Ecto neural progenitor cell (in vitro differentiated cells): ENCODE measurements at places on chromosomes 5 and 9.

- no peak for DNase-seq
These were observed 674 bp upstream of the TNFSF15 start for GRCh38 chr9:114806526-114806900.

- DNase-seq = no peak
These were observed 28.1 kb downstream of the SOX30 start for GRCh38 chr5:157624144-157624543.

DNA sequence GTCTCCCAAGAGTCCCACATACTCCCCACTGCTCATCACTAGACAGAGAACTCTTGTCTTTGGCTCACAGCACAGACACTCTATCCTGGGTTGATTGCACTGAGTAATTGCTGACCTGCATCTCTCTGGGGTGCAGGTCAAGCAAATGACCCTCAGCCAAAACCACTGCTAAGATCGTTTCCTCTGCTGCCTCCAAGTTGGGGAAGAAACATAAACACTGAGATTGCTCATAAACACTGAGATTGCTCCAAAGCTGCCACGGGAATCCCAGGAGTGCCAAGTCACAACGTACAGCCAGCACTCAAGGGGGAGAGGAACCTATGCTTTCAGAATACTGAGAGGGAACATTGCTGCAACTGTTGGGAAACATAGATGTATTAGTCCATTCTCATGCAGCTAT is 1402.1 kb upstream of the ACO1 start:
- no peak for DNase-seq

GRCh38 chr5:45410304-45410995 is 285.7 kb downstream of the HCN1 start:
- no peak for DNase-seq

GRCh38 chr9:86253577-86253976 is 5.9 kb downstream of the C9orf153 start:
- DNase-seq = no peak

GRCh38 chr5:118459490-118459889 is 528.9 kb downstream of the DTWD2 start:
- no peak for DNase-seq

DNA sequence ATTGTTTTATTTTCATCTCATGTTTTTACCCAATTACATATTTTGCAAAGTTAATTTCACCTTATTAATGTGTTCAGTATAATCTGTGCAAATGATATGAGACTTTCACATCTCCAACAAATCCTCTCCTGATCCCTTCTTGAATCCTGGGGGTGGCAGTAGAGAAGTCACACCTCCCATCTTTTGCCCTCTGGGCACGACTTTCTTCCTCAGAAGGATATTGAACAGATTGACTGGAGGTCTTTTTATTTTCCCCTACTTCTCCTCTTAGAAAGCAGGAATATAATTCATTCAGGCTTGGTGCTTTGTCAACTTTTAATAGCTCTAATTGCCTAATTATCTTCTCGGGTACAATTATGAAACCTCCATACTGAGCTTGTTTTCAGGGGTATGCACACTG is 1037.1 kb upstream of the NUDT12 start:
- DNase-seq = no peak

DNA sequence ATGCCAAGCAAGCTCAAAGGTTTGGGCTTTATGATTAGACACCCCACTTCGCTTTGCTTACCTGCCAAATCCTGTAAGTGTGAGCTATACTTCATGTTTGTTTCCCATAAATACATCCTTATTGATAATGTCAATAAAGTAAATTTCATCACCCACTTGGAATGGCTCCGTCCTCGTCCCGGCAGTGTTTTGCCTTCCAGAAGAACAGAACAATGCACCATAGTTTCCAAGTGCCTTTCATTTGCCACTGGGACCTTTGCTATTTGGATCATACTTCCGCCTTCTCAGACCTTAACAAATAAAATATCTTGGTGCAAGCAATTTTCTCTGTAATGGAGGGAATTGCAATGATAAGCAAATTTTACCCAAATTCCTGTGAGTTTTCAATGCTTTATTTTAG is 229.3 kb downstream of the PIK3R1 start:
- DNase-seq = no peak

DNA sequence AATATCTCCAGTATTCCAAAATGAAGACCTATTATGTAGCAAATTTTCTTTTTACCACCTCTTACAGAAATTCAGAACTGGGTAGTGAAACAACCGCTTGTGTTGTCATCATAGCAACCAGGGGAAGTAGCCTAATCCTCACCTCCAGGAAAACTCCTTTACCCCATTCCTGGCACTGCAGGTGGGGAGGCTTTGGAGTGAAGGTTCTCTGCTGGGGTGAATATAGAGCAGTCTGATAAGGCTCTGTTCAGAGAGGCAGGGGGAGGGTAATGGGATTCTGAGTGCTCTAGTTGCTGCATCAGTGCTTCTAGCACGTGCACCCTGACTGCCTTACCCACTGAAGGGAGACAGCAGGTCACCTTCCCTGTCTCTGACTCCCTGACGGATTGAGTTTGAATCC is 116.2 kb downstream of the MAN2A1 start:
- DNase-seq = peak; percentile 44

- DNase-seq = peak; percentile 49
These were observed 214.1 kb upstream of the IER5L start for GRCh38 chr9:129392093-129392541.

DNA sequence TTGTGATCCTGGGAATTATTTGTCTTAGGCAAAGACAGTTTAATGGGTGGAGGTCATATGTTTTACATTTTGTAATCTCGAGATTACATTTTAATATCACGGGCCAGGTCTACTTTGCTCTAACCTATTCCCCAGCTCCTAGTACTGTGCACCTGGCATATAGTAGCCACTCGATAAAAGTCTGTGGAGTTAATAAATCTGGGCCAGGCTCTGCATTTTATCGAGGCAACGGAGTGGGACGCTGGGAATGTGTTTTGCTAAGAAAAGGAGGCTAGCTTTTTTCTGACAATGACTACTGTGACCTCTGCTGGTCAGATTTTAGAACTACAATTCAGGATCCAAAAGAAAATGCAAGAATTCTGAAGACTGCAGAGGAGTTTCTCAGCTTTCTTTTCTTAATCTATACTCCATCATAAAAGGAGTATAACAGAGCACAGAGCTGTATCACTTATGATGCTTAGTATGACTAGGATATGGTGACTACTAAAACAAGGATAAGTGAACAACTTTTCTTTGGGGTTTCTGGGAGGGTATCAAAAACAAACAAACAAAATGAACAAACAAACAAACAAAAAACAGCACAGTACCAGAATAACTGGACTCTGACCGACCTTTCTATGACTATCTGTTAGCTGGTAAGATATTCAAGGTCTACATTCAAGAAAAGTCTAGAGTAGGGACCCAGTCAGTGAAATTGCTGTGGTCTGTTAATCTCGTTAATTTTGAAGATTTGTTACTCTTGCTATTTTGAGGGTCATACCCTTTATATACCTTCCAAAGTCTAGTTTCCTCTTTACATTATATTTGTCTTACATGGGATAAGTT is 46.1 kb upstream of the CER1 start:
- no peak for DNase-seq

- no peak for DNase-seq
These were observed 51.7 kb downstream of the PSMB7 start for GRCh38 chr9:124363326-124364096.

DNA sequence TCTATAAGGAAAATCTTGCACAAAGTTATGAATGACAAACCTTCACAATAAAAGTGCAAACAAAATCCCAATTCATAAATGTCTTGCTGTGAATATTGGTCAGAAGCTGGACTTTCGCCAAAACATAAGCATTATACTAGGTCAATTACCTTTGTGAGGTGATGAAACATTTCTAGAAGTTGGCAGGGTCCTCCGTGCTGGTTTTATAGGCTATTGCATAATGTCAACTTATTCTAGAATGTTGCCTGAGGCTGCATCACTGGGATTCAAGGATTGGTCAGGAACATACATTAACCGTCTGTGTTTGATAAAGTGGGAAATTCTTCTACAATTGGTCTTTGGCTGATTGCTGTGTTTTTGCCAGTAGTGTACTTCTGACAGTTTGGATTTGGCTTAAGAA is 49.8 kb upstream of the PALM2AKAP2 start:
- no peak for DNase-seq

- no peak for DNase-seq
These were observed 25.2 kb downstream of the SHC3 start for GRCh38 chr9:89153232-89154017.

DNA sequence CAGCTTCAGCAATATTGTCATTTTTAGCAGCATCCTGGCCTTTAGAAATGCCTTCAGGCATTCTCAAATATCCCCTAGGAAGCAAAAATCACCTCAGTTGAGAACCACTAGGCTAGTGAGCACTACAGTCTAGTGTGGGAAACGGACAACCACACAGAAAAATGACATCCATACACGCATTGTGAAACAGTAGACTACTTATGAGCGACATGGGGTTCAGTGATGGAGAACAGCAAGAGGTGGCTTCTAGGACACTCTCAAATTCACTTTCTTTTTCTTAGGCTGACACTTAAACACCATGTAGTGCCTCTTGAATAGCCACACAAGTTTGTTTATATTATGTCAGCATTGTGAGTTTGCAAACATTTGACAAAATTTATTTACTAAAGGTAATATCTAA is 203.0 kb downstream of the KDM4C start:
- DNase-seq = no peak

GRCh38 chr5:134437847-134438581 is 26.3 kb upstream of the CDKN2AIPNL start:
- DNase-seq = no peak

DNA sequence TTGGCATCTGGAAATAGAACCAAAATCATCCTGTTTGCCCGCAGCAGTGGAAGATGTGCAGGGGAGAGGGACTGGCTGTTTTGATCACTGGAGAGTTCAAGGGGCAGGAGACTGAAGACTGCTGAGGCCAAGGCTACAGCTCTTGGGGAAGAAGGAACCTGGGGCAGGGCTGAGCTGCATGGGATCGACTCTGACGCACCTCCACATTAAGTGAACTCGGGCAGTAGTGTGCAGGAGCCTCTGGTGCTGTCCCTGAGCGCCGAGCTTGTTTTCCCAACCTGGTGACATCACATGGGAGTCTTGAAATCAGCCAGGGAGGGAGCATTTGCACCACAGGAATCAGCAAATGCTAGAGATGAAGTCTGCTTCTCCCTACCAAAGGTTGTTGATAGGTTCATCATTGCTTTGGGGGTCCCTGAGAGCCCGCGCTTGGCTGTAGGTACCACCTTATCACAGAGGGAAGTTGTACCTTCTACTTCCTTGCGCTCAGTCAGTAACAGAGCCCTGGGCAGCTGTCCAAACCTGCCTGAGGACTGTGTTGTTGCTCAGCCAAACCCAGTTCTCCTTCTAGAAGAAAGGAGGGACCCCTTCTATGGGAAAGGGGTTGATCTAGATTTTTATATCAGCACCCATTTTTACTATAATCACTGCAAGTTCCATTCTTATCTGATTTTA is 52.3 kb upstream of the CTSL start:
- DNase-seq = no peak

GRCh38 chr9:37471942-37472684 is 6.9 kb upstream of the ZBTB5 start:
- no peak for DNase-seq

DNA sequence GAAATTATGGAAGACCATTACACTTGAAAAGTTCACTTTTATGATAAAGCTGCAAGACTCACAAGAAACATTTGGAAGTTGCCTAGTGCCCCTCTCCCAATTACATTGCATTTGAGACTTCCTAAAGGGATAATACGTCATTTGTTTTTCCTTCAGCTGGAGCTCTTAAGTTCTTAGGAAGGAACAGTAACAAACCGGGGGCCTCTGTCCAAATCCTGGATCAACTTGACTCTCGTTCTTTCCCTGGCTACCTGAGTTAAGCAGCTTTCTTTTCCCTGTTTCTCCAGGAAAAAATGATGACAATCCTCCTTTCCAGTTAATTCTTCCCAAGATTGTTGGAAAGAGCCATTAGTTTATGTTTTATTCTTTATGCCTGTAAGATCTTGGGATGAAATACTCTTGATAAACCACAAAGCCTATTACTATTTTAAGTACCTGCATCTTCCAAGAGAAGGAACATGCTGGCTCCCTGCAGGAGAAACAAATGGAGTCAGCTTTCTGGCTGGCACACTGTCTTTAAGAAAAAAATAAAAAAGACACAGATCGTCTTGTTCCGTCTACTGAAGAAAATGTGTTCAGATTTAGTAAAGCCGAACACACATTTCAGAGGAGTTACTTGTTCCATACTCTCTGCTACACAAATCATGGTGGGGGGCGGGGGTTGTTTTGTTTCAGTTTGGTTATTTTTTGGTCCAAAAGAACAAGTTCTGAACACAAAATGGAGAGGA is 297.9 kb downstream of the EFNA5 start:
- DNase-seq = no peak
